ENCODE measurements at places on chromosomes 13 and 19. TPM values are rescaled to one million over a fixed set of nuclear protein-coding genes. Genes with fewer than 3 reads are reported as not detected.

DNA sequence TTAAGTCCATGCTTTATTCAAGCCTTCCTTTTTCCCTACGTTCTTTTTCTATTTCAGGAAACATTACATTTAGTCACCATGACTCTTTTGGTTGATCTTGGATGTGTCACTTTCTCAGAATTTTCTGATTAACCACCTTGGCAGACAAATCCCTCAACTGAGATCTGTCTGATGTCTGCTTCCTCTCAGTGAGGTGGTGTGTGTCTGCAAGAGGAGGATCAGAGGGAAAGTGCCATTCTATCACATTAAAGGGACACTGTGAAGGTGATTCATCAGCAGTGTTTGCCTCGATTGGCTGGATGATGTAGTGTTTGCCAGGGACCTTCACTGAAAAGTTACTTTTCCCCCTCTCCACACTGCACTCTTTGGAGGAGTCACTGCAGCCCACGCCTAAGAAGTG is 3.0 kb upstream of the CCNP start:
- no peak for DNase-seq

- no peak for DNase-seq
Measured at GRCh38 chr13:98528663-98529064, 48.2 kb downstream of the STK24 start.

GRCh38 chr19:16951529-16951928 is 62.7 kb downstream of the F2RL3 start:
- DNase-seq, result no peak

- no peak for DNase-seq
Measured at GRCh38 chr19:58521651-58522050, 2.0 kb upstream of the ZBTB45 start.

DNA sequence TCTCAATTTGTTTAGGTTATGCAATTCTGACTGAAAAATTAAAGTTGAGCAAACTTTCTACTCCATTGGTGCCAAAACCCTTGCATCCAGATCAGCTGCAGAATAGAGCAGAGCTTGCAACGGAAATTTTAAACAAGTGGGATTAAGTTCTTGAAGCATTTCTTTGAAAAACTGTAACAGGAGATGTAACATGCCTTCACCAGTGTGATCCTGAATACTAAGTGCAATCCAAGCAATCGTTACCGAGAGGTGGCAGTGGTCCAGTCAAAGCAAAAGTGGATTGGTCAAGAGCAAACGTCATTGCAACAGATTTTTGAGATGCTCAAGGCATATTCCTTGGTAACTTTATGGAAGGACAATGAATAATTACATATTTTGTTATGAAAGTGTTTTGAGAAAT is 841.1 kb upstream of the SLITRK5 start:
- DNase-seq, result no peak

- DNase-seq, result no peak
Measured at GRCh38 chr19:33388725-33389420, 15.4 kb downstream of the CEBPG start.

DNA sequence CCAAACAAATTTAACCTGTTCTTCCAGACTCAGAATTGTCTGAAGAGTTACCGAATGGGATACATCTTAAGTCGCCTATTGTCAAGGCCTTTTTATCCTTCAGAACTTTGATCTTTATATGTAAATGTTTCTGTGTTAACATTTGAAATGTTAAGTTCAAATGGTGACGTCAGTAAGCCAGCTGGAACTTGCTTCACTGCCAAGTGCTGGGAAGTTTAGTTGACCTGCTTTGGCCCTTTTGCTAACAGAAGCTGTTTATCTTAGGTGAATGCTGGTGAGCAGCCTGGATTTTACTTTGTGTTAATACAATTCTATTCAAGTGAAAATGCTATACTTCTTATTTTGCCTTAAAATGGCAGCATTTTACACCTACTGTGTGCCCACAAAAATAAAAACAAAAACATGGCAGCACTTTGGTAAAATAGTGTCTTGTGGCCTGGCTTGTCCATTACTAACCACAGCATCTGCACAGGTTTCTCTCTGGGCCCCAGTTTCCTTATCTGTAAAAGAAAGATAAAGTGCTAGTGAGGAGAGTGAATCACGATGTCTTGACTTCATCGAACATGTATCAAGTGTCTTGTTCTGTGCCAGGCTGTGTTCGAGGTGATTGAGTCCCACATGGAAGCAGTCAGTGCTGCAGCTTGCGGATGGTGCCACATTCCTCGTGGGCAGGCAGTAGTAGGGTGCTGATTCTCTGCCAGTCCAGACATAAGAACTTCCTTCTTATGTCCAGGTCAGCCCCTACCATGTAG is 2.2 kb downstream of the NAXD start:
- no peak for DNase-seq

- no peak for DNase-seq
Measured at GRCh38 chr13:110055089-110055488, 251.9 kb downstream of the COL4A1 start.

GRCh38 chr13:48476686-48477085 is 56.2 kb downstream of the RCBTB2 start:
- DNase-seq, result no peak

The ZNF723 gene
- not detected for total RNA-seq
